Thoracic aorta (tissue), 2 donors: ENCODE measurements at places on chromosomes 16 and 17.

GRCh38 chr17:38958326-38958725 is 8.9 kb downstream of the FBXO47 start:
- no peak for DNase-seq

DNA sequence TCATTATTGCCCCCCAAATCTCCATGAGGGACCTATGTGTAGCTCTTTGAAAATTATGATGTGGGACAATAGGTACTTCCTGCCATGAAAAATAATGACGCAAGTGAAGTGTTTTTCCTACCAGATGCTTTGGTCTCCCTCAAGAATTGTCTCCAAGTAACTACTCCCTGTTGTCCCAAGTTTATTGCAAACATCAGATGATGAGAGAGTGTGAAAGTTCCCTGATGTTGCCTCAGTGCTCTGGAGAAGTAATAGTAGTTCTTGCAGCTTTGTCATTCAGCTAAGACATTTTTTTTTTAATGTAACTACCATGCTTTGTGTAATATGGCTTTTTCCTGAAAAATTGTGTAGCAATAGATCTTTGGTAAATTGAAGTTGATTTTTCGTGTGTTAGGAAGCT is 20.1 kb downstream of the LPCAT2 start:
- no peak for DNase-seq

DNA sequence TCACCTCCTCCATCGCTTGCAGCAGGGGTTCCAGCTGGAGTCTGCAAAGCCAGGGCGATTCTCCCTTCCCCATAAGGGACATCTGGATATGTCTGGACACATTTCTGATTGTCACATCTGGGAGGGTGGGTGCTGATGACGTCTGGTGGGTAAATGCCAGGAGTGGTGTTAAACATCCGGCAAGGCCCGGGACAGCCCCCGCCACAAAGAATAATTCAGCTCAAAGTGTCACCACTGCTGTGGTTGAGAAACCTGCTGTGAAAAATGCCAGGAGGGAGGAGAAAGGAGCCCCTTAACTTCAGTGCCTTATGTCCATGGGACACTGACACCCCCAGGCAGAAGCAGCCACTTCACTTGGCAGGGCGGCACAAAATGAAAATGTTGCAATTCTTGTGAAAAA is 179.4 kb upstream of the SDK2 start:
- no peak for DNase-seq

DNA sequence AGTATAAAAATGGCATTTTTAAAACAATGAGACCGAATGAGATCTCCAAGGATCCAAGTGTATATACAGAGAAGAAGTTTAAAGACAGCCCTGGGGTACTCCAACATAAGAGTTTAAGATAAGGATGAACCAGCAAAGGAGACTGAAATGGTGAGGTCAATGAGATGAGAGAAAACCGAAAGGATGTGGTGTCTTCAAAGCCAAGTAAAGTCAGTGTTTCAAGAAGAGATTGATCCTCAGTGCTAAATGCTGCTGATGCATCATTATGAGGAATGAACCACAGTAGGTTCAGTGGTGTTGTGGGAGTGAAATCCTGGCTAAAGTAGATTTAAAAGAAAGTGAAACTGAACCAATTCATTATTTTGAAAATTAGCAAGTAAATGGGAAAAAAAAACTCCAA is 38.1 kb upstream of the NLK start:
- DNase-seq, result no peak

DNA sequence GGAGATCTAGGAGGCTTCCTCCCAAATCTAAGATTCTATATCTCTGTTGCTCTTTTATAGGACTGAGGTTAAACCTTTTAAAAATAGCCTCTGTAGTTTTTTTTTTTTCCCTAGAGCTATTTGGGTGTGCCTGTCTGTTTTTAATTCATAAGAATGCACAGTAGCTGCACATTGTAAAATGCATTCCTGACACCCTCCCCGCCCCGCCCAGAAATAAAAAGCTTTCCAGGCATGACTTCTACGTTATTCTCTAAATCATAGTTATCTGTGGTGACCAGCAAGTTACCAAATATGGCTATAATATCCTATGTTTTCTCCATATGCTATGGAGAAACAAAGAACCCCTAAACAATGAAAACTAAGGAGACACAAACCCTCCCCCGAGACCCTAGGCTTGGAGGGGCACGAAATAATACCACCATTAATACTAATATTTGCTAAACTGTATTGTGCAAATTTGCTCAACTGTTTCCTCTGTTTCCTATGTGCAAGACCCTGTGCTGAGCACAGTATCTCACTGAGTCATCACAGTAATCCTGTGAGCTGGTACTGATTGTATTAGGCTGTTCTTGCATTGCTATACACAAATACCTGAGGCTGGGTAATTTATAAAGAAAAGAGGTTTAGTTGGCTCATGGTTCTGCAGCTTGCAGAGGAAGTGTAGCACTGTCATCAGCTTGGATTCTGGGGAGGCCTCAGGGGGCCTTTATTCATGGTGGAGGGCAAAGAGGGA is 388.3 kb downstream of the CA10 start:
- DNase-seq, result no peak

- DNase-seq, result no peak
These were observed 66.4 kb upstream of the MED9 start for GRCh38 chr17:17410357-17410756.

DNA sequence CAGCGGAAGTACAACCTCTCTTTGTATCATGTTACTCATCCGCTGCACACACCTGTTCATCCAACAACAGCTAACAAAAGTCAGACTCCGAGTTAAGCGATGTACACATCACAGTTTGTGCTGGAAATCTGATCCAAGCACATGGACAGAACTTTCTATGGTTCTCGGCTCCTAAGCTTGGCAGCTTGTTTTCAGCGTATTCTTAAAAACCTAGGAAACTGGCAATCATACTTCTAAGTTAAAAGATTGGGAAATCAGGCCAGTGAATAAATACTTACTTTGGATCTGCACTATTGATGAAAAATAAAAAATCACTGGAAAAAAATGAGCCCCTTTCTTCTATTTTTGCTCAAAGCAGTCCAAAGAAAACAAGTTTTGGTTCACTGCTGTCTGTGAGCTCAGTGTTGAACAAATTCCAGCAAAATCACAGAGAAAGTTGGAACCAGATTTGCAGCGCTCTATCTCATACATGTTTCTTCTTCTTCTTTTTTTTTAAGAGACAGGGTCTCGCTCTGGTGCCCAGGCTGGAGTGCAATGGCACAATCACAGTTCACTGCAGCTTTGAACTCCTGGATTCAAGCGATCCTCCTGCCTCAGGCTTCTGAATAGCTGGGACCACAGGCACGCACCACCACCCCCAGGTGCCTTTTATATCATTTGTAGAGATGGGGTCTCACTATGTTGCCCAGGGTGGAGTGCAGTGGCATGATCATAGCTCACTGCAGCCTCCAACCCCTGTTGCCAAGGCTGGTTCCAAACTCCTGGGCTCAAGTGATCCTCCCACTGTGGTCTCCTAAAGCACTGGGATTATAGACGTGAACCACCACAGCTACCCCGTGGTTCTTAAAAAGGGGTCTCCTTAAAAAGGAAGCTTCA is 71.6 kb upstream of the CREBBP start:
- DNase-seq, result no peak

- peak; percentile 52 for DNase-seq
These were observed at the start of gene PIGQ for GRCh38 chr16:569445-570254. PIGQ (plus strand) TSS chr16:569968; CDS start chr16:574075, 4,107 bp downstream.

DNA sequence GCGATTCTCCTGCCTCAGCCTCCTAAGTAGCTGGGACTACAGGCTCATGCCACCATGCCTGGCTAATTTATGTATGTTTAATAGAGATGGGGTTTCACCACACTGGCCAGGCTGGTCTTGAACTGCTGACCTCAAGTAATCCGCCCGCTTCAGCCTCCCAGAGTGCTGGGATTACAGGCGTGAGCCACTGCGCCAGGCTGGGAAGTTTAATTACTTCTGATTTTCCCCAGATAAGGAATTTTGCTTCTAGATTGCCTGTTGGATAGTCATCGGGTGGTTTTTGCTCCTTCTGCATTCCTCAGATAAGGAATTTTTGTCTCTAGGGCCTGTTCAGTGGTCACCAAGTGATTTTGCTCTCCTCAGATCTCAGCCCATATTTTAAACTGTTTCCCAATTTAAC is 112.5 kb downstream of the MAP2K4 start:
- DNase-seq, result no peak

DNA sequence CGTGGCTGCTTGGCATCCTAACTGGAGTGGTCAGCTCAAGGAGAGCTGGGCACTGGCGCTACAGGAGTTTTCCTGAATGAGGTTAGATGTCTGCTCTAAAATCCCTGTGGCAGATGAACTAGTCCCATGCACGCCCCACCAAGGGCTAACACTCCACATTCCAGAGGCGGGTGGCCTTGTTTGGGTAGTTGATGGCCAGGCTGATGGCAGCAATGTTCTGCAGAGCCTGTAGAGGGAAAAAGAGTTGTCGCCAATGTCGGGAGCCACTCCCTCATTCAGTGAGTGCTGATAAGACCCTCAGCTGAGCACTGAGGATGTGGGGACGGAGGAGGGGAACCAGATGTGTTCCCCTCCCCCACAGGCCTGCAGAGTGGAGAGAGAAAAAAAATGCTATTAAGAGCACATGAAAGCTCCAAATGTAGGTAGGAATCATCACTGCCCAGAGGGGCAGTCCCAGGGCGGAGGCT is 42.5 kb upstream of the ATP2A3 start:
- no peak for DNase-seq

DNA sequence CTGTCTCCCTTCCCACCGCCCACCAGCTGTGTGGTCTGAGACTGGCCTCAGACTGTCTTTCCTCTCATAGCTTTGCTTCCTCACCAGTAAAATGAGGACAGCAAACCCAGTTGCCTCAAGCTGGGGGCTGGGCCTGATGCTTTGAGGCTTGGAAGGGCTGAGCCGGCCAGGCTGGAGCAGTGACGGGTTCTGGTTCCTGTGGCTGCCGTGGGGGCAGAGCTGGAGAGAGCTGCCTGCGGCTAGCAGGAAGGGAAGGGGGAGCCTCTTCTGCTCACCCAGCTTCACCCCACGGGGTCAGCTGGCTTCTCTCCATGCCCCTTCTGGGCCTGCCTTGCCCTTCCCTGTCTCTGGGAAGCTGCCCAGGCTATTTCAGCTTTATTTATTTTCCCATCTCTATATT is 23.7 kb downstream of the LASP1 start:
- no peak for DNase-seq

GRCh38 chr17:40806131-40806530 is 6.4 kb upstream of the KRT28 start:
- no peak for DNase-seq

GRCh38 chr16:920051-920681 is 50.6 kb downstream of the LMF1 start:
- no peak for DNase-seq

GRCh38 chr16:75244225-75244809 is 7.1 kb downstream of the BCAR1 start:
- no peak for DNase-seq

DNA sequence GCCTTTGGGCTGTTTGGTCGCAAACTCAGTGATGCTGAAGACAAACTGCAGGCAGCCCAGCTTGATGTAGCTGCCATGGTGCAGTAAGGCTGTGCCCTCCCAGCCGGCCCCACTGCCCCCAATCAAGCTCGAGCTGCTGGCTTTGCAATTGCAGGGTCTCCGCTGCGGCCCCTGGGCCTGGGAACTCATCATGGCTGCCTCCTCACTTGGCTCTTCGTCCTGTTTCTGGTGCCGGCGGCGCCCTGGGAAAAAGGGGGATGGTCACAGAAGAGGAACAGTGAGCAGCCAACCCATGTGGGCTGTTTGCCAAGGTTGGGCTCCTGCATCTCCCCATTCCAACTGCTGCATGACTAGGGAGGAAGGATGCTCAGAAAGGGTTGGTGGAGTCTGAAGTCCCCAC is 3.4 kb upstream of the DHRS13 start:
- DNase-seq, result no peak

GRCh38 chr16:24685539-24686432 is 43.7 kb upstream of the TNRC6A start:
- DNase-seq, result peak; percentile 41

DNA sequence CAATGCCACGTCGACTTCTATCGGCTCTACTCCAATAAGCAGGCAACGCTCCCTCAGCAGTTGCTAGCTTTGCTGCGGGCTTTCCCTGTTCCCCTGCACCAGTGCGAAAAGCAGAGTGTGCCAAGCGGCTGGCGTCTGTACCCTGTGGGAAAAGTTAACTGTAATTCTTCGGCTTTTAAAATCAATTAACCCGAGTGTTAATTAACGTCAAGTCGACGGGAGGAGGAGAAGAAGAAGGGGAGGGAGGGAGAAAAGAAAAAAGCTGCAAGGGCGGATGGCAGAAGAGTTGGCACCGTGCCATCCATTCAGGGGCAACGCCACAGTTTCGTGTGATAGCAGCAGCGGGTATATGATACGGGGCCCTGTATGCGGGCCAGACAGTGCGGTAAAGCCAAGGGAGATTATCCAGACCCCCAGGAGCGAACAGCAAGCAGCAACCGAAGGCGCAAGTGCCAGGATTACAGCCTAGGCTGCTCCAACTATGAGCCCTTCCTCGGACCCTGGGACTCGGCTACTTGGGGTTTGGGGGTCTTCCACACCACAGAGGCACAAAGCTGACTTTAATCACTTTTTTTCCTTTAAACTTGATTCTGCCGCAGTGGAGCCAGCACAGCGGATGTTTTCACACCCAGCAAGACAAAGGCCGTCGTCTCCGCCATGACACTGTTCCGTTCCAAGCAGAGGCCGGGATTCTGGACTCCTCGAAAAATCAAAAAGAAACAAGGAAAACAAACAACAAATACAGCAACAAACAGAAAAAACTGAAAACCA is 253.8 kb upstream of the PMFBP1 start:
- DNase-seq, result no peak

DNA sequence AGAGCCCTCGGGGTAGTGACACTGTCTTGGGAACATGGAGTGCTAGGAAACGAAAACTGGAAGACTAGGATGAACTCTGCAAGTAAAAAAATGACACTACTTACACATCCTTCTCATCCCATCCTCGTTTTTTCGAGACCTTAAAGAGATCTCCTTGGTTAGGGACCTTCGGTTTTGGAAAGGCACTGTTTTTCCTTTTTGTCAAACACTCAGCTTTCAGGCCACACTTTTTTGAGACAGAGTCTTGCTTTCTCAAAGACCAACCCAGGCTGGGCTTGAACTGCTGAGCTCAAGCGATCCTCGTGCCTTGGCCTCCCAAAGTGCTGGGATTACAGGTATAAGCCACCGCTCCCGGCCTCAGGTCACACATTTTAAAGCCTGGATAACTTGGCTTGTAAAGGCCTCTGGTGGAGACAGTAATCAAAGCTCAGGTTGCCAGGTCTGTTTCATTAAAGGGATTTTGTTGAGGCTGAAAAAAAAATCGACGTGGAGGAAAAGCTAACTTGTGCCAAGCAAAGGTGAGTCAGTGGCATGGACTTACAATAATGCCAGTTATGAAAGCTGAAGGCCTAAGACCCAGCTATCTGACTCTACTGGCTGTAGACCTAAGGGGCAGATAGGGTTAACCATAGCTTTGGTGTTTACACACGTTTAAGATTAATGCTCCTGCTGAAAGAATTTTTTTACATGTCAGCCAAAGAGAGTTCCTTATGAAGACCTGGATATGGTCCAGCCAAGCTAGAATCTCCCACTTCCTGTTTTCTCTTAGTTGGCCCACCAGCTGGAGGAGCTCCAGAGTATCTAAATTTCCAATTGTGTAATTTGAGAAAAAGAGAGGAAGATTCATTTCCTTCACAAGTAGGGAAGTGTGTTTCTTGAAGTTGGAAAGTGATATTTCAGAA is 823 bp downstream of the NBR1 start:
- DNase-seq, result no peak
